Motor neuron (in vitro differentiated cells): ENCODE measurements at places on chromosomes 4 and X.

GRCh38 chrX:17642891-17643290 is 94.4 kb upstream of the SCML1 start:
- ATAC-seq = no peak

DNA sequence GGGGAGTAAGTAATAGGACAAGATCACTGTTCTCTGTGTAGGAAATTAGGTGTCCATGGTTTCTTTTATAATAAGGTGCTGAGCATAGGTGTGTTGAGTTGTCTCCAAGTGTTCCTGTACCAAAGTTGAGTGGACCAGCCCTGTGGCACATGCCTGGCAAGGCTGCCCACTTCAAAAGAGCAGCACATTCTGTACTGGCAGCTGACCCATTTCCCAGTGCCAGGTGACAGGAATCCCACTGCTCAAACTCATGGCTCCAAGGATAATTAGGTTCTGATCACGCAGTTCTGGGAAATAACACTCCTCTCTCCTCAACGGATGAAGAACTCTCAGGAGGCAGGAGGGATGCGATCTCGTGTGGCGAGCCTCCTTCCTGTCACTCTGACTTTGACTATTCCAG is 12.8 kb upstream of the LGI2 start:
- no peak for ATAC-seq

- ATAC-seq = no peak
These were observed 115.5 kb upstream of the FAM9C start for GRCh38 chrX:13159886-13160285.

- ATAC-seq = no peak
These were observed 373.5 kb upstream of the ARX start for GRCh38 chrX:25389266-25389665.

DNA sequence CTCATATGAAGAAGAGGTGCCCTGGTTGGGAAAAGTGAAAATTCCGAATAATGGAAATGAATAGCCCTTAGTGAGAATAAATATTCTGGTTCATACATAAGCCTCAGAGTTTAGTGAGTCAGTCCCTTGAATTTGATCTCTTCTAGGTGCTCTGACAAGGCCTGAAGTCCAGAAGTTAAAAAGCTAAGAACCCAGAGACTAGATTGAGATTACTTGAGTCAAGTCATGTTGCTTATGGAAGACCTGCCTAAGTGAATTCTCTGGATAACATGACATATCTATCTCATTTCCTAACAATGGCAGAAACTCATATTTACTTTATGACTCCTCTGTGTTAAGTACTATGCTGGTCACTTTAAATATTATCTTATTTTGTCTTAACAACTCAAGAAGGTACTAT is 10.5 kb upstream of the PRSS48 start:
- ATAC-seq = no peak

GRCh38 chrX:140141444-140142029 is 176.2 kb upstream of the CXorf66 start:
- no peak for ATAC-seq

GRCh38 chr4:166006217-166006616 is 133.2 kb downstream of the TLL1 start:
- ATAC-seq = no peak

DNA sequence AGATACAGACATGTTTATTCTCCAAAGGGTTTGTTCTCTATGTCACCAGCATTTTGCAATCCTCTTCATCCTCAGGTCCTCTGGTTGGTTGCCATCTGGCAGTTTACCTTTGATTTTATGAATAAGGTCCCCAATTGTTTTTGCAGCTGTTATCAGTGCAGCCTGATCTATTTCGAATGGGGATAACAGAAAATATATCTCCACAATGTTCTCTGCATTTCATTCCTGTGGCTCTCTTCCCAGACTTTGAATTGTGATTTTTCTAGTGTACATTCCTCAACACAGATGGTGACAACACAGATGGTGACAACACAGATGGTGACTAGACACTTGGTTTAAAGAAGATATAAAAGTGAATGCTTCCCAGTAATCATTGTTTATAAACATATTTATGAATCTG is 74.1 kb downstream of the FBXO8 start:
- no peak for ATAC-seq

DNA sequence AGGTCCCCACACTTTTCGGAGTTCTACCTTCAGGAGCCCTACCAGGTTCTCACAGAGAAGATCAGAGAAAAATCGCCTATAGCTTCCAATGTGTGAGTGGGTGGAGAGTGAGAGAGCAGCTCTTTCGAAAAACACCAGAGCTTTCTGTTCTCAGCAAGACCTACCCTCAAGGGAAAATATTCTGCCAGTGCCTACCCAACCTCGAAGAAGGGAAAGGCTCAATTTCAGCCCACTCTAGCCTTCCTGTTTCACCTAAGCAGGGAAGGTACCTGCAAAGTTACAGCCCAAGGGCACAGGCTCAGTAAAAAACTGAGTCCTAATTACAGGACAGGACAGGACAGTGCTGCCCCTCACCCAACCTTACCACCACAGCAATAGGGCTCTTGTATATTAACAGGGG is 104.0 kb upstream of the WDR17 start:
- no peak for ATAC-seq

DNA sequence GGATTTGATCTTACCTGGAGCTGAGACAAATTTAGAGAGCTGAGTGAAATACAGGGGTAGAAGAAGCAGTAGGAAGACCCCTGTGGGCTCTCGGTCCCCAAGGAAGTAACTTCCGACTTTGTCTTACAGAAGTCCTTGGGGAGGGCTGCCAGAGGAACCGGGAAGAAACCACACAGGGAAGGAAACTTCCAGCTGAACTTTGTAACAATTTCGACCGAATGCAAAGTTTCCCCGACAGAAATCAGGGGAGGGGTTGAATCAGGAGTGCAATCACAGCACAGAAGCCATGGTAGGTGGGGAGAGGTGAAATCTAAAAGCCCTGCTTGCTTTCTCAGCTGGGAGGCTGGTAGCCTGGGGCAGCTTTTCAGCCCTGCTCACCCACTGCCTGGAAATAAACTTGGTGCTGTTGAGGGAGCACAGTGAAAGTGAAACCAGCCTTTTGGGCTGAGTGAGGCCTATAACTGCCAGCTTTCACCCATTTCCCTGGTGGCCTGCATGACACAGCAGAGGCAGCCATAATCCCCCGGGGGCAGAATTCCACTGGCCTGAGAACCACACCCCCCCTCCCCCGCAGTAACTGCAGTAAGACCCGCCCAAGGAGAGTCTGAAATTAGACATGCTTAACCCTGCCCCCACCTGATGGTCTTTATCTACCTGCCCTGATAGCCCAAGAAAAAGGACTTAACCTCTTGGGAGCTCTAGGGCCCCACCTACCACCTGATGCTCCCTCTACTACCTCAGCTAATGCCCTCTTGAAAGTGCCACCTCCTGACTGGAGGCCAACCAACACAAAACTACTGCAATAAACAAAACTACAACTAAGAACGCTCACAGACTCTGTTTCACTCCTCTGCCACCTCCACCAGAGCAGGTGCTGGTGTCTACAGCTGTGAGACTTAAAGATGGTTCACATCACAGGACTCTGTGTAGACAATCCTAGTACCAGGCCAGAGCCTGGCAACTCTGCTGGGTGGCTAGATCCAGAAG is 248.2 kb downstream of the PARM1 start:
- no peak for ATAC-seq

- peak; percentile 99 for ATAC-seq
These were observed 21.4 kb downstream of the SOD3 start for GRCh38 chr4:24816797-24817196.

DNA sequence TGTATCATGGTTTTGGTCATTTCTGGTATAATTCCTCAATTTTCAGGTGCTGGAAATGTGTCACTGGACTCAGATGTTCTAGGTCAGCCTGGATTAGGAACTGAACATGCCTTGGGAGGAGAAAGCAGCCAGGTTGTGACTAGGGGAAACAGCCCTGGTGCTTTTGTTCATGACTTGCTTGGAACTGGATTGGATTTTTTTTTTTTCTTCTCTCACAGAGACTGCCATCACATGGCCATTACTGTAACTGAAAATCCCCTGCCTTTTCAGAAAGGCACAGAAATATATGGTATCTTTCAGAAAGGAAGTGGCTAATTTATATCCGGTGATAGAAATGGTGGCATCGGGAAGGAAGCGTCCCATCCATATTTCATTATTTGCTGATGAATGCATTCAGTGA is 34.6 kb downstream of the SEPTIN11 start:
- ATAC-seq = peak; percentile 48

DNA sequence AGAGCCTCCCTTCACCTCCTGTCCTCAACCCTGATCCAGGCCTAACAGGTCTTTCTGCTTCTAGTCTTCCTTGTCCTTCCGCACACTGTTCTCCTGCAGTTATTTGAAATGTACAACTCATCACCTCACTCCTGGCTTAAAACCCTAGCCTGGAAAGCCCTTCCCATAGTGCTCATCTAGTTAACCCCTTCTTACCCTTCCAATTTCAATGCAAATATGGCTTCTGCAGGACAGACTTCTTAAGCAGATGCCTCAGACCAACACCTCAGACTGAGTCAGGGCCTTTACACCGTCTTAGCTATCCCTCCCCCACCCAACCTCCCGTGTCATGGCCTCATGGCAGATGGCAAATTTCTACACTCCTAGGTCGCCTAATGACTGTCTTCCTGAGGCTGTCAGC is 130.4 kb downstream of the BCOR start:
- ATAC-seq = no peak

DNA sequence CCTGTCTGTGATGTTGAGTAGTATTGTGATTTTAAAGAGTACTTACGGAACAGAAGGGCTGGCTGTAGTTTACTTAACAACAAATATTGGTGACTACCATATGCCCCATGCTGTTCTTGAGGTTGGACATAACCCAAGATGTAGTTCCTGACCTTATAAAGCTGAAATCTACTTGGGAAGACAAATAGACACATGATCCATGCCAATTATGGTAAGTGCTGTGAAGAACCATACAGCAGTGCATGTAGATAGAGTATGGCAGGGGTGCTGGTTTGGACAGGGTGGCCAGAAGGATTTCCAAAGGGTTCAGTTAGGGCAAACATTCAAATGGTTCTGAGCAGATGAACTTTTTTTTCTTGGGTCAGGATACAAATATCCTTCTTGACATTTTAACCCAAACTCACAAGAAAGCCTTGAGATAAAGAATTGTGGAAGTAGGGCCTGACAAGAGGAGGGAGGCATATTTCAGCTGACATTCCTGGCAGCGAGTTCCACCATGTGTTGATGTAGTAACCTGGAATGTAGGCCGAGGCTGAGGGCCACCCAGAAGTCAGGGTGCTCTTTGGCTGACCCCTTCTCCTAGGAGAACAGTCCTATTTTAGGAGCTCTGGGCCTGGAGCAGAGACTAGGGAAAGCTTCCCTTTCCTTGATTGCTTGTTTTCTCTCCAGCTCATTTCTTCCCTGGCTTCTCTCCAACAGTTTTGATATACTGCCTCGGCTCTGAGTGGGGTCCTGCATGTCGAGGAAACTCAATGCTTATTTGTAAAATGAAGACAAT is 74.2 kb downstream of the FREM3 start:
- no peak for ATAC-seq

DNA sequence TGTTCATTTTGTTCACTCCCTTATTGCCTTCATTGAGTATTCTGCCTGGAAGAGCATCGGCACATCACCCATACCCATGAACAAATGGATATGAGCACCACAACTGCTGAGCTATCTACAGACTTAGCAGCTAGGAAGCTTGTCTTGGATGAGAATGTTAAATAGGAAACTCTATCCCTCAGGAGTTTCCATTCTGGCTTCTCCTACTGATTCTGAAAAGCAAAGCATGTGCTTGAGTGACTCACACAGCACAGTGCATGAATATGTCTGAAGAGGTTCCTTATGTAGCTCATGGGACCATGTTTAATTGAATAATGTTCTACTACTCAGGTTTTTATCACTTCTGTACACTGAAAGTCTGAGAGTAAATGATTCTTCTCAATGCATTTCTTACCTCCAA is 57.3 kb upstream of the MXRA5 start:
- no peak for ATAC-seq

DNA sequence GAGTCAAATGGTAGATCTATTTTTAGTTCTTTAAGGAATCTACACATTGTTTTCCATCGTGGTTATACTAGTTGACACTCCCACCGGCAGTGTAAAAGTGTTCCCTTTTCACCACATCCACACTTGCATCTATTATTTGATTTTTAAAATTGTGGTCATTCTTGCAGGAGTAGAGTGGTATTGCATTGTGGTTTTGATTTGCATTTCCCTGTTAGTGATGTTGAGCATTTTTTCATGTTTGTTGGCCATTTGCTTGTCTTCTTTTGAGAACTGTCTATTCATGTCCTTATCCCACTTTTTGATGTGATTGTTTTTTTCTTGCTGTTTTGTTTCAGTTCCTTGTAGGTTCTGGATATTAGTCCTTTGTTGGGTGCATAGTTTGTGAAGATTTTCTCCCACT is 70.0 kb downstream of the TAB3 start:
- no peak for ATAC-seq

DNA sequence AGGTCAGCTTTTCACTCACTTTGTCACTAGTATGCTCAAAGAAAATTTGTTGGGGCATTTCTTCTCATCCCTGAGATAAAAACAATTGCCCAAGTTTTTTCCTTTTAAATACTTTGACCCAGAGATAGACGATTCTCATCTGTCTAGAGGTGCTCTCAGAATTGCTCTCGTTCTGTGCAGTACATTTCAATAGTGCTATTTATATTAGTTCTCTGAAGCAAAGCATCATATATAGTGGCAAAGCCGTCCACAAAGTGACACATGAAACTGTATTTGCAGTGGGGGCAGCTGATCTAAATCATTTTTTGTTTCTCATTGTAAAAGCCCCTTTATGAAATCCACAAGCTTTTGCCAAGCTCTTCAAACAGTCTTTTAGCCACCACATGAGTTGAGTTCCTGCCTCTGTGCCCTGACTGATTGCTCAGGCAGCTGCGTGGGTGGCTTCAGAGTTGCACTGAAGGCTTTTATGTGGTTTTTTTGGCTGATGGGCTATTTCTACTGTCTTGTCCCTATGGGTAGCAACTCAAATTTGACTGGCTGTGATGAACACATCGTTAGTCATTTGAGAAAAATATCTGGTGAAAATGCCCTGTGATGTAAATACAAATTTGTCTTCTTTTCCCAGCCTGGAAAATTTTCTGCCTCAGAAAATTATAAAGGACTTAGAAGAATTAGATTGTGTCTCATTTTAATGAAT is 119.1 kb upstream of the OTUD4 start:
- no peak for ATAC-seq

DNA sequence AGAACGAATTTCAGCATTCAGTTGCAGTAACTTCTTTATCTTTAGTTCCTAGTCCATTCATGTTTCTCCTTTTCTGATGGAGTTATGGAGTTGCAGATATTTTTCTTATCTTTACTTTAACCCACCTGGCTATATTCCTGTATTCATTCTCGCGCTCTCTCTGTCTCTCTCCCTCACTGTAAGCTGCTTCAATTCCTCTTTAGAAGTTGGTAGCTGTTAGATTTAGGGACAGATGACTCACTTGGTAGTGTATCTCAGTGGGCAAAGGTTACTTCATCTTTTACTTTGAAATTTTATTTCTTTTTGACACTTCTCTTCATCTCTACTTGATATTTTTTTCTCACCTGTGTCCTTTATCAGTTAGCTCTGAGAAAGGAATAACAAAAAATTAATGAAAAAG is 49.6 kb upstream of the BRS3 start:
- ATAC-seq = no peak
